ENCODE measurements at places on chromosomes 3 and 15.
A peak's percentile ranks its signal among the peaks of the same experiment; 100 is the strongest.

DNA sequence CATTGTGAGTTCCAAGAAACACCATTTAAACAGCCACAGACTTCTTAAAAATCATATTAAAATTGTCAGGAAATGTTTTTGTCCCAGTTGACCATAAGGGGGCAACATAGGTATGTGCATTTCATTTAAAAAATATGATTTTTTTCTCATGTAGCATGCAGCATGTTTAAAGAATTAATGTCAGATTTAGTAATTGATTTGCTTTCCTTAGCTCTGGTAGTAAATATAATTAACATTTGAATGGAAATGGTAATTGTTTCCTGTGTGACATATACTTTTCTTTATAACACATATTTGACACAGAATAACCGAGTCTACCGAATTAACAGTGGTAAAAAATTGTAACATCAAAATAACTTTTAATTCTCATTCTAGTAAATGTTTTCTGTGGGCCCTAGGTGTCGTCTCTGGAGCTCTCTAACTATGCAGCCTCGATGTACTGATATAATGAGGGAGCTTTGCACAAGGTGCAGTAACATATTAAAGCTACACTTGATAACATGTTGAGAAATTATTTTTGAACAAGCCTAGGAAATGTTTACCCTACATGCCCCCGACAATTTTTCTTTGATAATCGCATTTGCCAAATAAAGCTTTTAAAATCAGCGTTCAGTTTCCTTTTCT, 34.9 kb downstream of the NXPE3 start:
- no peak for DNase-seq

DNA sequence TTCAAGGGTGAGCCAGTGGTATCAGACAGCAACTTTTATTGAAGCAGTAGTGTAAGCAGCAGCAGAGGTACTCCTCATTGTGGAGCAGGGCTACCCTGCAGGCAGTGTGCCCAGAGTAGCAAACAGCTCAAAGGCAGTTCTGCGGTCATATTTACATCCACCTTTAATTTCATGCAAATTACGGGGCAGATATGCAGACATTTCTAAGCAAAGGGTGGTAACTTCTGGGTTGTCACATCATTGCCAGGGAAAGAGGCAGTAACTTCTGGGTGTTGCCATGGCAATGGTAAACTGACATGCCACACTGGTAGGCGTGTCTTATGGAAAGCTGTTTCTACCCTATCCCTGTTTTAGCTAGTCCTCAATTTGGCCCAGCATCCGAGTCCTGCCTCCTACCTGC, 46.5 kb upstream of the CLDN18 start:
- no peak for DNase-seq

- no peak for DNase-seq
These were observed 55.1 kb downstream of the PDE8A start for GRCh38 chr15:85036716-85037115.

GRCh38 chr3:19559724-19560442, 374.1 kb downstream of the EFHB start:
- DNase-seq = no peak

GRCh38 chr3:3726549-3726948, 72.7 kb upstream of the LRRN1 start:
- DNase-seq = no peak

DNA sequence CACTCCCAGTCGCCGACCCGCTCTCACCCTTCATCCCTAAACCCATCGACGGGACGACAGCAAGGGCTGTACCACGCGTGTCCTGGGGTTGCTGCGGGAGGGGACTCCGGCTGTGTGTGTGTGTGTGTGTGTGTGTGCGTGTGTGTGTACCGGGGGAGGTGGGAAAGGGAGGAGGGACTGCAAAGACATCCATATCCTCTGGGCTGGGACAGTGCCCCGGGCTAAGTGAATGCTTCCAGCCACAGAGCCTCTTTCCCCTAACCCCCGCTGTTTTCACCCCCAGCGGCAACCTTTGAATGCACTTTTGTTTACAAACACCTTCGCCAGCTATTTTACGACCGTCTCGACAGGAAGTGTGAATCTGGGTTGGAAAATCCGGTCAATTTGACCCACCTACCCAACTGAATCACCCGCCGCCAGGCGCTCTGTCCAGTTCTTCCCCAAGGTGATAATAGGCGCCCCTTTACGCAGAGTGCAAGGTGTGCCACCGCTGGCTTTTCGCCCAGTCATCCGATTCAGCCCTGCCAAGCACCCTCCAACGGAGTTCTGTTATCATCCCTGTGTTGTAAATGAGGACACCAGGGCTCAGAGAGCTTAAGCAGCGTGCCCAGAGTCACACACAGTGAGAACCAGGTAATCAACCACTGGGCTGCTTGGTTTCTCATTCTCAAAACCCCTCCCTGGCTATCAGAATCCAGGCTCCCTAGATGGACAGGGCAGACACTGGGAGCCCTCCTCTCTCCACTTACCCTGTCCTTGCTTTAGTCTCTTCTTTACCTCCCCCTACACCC, 739 bp upstream of the AMOTL2 start:
- no peak for DNase-seq

DNA sequence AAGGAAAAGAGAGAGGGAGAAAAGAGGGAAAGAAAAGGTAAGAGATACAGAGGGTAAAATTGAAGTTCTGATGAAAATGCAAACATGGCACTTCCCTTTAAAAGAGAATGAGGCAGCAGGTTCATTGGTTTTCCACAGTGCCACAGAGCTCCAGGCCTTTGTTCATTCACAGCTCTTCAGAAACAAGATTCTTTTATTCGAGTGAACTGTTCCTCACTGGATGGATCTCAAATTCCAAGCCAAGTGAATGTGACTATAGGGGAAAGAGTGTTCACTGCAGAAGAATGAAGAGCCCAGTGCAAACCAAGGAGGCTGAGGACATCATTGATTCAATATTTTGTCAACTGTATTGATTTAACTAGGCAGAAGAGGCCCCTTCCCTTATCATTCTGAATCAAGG, 280.3 kb upstream of the PROK2 start:
- no peak for DNase-seq

- DNase-seq = no peak
These were observed 125.6 kb upstream of the TBL1XR1 start for GRCh38 chr3:177322881-177323280.

DNA sequence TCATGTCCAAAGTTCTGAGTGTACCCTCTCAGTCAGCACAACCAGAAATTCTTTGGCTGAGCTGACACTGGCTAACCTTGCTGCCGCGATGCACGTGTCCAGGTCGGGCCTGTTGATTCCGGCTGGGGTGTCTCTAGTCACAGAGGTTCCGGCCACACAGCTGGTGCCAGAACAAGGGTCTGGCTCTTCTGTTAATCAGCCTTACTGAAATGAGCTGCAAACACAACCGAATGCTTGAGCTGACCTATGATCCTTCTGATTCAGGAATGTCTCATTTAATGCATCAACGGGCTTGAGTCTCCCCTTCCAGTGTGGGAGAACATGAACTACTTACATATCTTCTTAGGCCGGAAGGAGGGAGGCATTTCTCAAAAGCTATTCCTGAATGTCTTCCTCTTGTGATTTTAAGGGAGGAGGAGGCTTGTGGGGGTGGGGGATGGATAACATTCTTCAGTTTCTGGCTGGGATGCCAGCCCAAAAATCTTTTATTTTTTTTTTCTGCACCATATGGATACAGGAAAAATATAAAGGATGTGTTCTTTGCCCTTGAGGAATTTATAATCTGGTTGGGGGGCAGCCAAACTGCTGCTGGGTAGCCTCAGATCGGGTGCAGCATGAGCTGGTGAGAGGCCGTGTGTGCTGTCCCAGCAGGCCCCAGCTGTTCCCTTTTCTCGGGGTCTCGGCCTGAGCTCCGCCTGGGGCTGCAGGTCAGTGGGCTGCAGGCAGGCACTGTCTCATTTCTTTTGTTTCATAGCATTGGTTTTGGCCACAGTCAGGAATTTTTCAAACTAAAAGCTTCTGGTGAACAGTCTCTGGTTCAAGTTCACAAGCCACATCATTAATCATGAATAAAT, 319.1 kb upstream of the TBL1XR1 start:
- peak; percentile 91 for DNase-seq

DNA sequence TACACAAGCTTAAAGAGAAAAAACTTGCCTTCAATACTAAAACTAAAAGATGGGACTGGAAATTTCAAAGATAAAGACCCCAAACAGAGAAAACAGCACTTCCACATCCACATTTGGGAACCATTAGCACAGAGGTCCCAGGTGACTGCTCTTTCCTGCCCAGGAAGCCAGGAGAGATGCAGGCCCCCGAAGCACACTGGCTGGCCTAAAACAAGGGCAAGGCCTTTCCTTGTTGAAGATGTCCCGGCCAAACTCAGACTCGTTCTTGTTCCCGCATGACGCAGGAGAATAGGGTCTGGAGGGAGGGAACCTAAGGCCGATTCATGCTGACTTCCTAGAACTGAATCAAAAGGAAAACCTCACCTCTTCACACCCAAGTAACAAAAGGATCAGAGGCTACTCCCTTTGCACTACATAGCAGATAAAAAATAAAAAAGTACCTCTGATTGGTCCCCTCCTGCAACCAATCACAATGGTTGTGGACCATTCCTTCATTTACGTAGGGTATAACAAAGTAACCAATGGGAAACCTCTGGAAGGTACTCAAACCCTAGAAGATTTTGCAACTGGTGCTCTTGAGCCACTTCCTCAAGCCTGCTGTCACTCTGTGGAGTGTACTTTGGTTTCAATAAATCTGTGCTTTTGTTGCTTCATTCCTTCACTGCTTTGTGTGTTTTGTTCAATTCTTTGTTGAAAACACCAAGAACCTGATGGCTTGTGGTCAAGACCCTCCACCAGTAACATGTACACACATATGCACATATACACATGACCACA, 48.7 kb downstream of the EFCAB12 start:
- DNase-seq = no peak

GRCh38 chr15:39857132-39857531, 62.9 kb downstream of the GPR176 start:
- no peak for DNase-seq

GRCh38 chr3:16329826-16330129, 64.8 kb downstream of the OXNAD1 start:
- no peak for DNase-seq

DNA sequence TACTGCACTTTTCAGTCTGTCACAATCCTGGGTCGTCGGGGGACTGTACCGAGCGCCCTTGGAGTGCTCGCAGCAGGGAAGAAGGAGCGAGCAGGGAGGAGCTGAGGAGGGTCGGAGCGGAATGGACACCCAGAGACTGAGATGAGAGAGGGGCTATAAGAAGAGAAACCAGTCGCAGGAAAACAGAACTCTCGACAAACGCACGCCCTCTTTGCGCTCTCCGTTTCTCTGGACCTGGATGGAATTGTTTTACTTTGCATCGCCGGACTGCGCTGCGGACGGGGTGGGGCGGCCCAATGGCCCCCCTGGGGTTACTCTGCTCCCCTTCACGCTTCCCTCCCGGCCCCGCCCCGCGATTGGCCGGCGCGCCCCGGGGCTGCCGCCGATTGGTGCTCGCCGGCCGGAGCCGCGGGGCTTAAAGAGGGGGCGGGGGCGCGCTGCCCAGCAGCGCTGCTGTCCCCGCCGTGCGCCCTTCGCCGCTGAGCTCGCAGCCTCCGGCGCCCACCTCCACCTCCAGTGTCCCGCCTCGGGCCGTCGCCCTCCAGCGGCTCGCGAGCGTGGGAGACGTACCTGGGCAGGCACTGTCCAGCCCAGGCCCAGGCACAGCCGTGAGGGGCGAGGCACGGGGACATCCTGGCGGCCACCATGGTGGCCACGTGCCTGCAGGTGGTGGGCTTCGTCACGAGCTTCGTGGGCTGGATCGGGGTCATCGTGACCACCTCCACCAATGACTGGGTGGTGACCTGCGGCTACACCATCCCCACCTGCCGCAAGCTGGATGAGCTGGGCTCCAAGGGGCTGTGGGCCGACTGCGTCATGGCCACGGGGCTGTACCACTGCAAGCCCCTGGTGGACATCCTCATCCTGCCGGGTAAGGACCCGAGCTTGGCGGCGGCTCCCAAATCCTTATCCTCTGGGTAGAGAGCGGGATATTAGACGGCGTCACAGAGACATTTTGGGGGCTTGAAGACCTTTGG, at the start of gene CLDN11:
Gene CLDN11, plus strand, starts transcription at position 447 of the 977 bp plus-strand sequence. Its CDS starts 199 bp downstream, at position 646.
- no peak for DNase-seq

- DNase-seq = no peak
These were observed 4.0 kb downstream of the TLE3 start for GRCh38 chr15:70093481-70094319.

- DNase-seq = no peak
These were observed 9.3 kb downstream of the NR2F2 start for GRCh38 chr15:96339619-96340347.

GRCh38 chr15:25543196-25543595, 104.4 kb upstream of the UBE3A start:
- no peak for DNase-seq

- DNase-seq = no peak
These were observed 25.1 kb upstream of the POLG start for GRCh38 chr15:89359471-89360293.

- no peak for DNase-seq
These were observed 33.2 kb upstream of the TRIM59 start for GRCh38 chr3:160482796-160483195.

DNA sequence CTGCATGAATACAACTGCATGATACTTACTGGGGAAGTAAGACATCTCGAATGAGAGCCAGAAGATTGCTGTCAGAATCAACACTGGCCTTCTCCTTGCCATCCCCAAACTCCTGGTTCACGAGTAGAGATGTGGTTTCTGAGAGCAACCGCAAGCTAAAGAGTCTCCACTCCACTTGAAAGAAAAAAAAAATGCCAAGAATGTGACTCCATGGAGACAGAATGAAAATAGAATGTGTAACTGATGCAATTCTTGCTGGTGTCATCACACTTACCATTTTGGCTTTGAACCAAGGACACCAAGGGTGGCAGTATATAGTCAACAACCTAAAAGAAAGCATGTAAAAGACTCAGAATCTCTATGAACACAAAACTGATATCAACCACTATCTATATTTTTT, 280.4 kb downstream of the ULK4 start:
- DNase-seq = peak; percentile 62

GRCh38 chr3:155517903-155518302, 224.4 kb upstream of the STRIT1 start:
- DNase-seq = no peak

DNA sequence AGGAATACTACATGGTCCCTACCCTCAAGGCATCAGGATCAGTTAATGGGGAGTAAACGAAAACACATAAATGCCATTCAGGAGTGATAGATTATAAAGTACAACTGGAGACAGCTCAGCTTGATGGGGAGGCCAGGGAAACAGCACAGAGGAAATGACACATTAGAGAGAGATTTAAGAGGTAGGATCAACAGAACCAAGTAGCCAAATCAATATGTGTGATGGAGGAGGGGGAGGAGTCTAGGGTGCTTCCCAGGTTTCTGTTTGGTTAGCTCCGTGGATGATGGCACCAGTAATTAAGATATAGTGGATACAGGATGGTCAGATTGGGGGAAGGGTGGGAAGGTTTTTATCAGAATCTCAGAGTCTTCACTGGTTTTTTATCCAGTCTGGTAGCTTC, 229.5 kb upstream of the ROPN1 start:
- no peak for DNase-seq

DNA sequence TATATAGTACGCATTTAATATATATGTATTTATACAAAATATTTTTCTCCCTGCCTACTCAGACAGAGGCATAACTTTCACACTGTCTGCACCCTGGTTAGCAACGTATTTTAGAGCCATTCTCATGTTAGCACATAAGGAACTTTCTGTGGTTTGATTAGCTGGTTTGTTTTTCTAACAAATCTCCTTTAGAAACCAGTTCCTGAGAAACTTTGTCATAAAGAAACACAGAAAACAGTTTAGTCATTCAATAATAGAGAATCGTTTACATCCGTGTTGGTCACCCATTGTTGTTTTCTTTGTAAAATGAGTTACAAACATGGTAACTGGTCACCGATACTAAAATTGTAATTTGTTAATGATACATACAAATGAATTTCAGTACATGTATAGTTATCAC, 5.9 kb upstream of the NGRN start:
- no peak for DNase-seq
